ENCODE measurements at places on chromosomes 16 and 17. TPM values are rescaled to one million over a fixed set of nuclear protein-coding genes. Genes with fewer than 3 reads are reported as not detected.

DNA sequence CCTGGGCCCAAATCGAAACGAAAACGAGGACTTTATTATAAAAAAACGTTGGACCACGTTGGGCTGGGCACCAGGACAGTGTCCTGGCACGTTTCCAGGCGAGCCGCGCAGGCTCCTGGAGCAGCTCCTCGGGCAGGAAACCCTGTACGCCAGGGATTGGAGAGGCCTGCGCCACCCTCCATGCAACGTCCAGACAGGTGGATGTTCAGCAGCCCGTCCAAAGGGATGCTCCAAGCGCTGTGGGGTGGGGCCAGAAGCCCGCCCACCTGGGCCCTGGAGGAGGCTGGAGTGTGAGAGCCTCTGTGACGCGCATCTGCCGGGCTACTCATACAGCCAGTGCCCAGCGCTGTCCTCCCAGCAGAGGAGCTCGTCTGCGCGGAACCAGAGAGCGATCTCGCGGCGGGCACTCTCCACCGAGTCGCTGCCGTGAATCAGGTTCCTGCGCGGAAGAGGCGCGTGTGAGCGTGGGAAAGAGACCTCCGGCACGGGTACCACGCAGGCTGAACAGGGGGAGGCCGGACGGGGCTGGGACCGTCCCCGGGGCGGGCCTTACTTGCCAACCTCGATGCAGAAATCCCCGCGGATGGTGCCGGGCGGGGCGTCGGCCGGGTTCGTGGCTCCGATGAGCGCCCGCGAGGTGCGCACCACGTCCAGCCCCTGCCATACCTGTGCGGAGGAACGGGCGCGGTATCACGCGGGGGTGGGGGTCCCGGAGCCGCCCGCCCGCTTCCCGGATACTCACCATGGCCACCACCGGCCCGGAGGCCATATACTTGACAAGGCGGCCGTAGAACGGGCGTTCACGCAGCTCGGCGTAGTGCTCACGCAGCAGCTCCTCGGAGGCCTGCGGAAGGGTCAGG lies 785 bp downstream of the NME3 start:
- peaks cover 50% of the 10 kb centered on the region for H3K36me3 ChIP-seq
- H3K27ac ChIP-seq, result peak overlapping the region; percentile 89
- H3K4me3 ChIP-seq, result peak overlapping the region; percentile 77
- H3K4me1 ChIP-seq, result peaks cover 57% of the 10 kb centered on the region
- H3K27me3 ChIP-seq, result no peaks in the 10 kb centered on the region

GRCh38 chr16:79276501-79276900 lies 324.0 kb downstream of the MAF start:
- H3K36me3 ChIP-seq, result no peaks in the 10 kb centered on the region
- H3K27me3 ChIP-seq, result no peaks in the 10 kb centered on the region
- no peaks in the 10 kb centered on the region for H3K4me1 ChIP-seq
- H3K27ac ChIP-seq, result no peak overlapping the region
- H3K4me3 ChIP-seq, result no peak overlapping the region
- no peak for DNase-seq

- no peak overlapping the region for H3K4me3 ChIP-seq
- H3K36me3 ChIP-seq, result no peaks in the 10 kb centered on the region
- no peaks in the 10 kb centered on the region for H3K4me1 ChIP-seq
- no peak for DNase-seq
- H3K27me3 ChIP-seq, result no peaks in the 10 kb centered on the region
These were observed 696.0 kb downstream of the WWOX start for GRCh38 chr16:78795433-78795832.

- no peak overlapping the region for H3K4me3 ChIP-seq
- no peaks in the 10 kb centered on the region for H3K36me3 ChIP-seq
- no peak for DNase-seq
These were observed 162.4 kb downstream of the PPM1E start for GRCh38 chr17:58918072-58918471.

DNA sequence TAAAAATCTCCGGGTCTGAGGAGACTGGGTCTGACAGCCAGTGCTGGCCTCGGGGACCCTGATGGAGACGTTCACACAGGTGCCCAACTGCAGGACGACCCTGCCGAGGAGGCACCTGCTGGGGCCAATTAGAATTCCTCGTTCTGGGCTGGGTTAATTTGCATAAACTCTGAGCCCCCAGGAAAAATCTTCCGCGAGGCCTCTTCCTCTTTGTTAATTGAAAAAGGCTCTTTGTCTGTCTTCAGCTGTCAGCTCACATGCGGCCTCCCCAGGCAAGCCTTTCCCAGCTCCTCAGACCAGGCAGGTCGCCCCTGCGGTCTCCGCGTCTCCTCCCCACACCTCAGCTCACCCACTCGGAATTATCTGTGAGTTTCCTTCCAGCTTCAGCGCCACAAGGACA lies 400.2 kb downstream of the SEC14L1 start:
- no peak for DNase-seq
- H3K27me3 ChIP-seq, result no peaks in the 10 kb centered on the region
- H3K27ac ChIP-seq, result no peak overlapping the region
- H3K4me3 ChIP-seq, result no peak overlapping the region

GRCh38 chr16:56758432-56758831 lies 28.5 kb downstream of the NUP93 start:
- H3K36me3 ChIP-seq, result no peaks in the 10 kb centered on the region
- no peak for DNase-seq
- peaks cover 20% of the 10 kb centered on the region for H3K4me1 ChIP-seq
- peak overlapping the region; percentile 17 for H3K27ac ChIP-seq

DNA sequence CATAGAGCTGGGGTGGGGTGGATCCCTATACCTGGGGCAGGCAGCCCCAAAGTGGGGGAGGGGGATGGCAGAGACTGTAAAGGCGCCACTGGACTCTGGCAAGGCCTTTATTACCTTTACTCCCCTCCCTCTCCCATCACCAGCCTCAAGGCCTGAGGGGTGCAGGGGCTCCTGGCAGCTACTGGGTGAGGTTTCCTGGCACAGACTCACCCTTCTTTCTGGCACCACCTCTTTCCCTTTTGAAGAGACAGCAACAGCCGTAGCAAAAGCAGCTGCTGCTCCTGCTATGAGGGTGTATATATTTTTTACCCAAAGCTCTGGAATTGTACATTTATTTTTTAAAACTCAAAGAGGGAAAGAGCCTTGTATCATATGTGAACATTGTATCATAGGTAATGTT lies 17.6 kb downstream of the RAPGEFL1 start:
- no peaks in the 10 kb centered on the region for H3K27me3 ChIP-seq
- no peak overlapping the region for H3K4me3 ChIP-seq
- peaks cover 6% of the 10 kb centered on the region for H3K36me3 ChIP-seq
- DNase-seq, result no peak

- no peak for DNase-seq
- no peak overlapping the region for H3K4me3 ChIP-seq
- no peaks in the 10 kb centered on the region for H3K4me1 ChIP-seq
- no peaks in the 10 kb centered on the region for H3K27me3 ChIP-seq
- no peaks in the 10 kb centered on the region for H3K36me3 ChIP-seq
These were observed 276.0 kb upstream of the ZFHX3 start for GRCh38 chr16:73323880-73324279.

DNA sequence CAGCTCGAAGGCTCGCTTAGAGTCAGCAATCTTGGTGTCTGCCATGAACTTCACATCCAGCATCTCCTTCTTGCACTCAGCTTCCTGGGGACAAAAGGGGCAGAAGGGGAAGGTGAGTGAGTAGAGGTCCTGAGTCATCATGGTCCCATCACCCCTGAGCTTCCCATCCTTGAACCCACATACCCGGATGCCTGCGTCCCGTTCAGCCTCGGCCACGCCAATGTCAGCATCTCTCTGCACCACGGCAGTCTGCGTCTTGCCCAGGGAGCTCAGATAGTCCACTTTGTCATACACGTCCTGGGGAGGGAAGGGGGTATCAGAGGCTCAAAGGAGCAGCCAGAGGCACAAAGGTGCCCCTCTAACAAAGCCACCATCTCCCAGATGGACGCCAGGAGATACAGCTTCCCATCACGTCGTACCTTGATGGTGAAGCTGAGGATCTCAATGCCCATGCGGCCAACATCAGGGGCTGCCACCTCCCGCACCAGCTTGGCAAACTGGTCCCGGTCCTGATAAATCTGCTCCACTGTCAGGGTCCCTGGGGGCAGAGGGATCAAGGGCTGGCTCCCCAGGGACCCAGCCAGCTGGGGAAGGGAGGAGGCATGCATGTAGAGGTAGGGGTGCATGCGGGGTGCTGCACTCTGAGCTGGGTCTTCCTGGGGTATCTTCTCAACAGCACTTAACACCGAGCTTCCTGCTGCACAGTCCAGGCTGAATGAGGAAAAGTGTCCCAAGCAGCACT lies 15.2 kb downstream of the FLOT2 start:
- no peak overlapping the region for H3K4me3 ChIP-seq
- no peak overlapping the region for H3K27ac ChIP-seq
- peaks cover 93% of the 10 kb centered on the region for H3K36me3 ChIP-seq
- DNase-seq, result no peak
- no peaks in the 10 kb centered on the region for H3K27me3 ChIP-seq

DNA sequence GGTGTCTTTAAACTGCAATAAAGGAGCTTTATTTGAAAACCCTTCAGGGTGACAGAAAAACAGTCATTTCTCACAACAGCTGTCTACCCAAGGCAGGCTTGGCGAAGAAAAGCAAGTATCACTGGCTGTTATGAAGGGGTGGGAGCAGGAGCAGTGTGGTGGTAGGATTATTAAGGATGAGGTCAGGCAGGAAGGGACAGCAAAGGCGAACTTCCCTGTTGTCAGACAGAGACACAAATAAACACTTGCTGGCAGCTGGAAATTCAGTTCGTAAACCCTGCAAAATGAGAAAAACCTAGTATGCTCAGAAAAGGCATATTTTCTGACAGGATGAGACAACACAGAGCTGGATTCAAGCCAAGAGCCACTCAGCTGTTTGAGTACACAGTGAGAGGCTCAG lies 416.3 kb upstream of the CDH5 start:
- no peaks in the 10 kb centered on the region for H3K27me3 ChIP-seq
- no peaks in the 10 kb centered on the region for H3K4me1 ChIP-seq
- no peak overlapping the region for H3K27ac ChIP-seq
- DNase-seq, result no peak
- no peak overlapping the region for H3K4me3 ChIP-seq

GRCh38 chr17:7590743-7591142 lies 849 bp upstream of the SOX15 start:
- peaks cover 67% of the 10 kb centered on the region for H3K36me3 ChIP-seq
- DNase-seq, result no peak
- H3K27me3 ChIP-seq, result no peaks in the 10 kb centered on the region
- no peak overlapping the region for H3K27ac ChIP-seq

DNA sequence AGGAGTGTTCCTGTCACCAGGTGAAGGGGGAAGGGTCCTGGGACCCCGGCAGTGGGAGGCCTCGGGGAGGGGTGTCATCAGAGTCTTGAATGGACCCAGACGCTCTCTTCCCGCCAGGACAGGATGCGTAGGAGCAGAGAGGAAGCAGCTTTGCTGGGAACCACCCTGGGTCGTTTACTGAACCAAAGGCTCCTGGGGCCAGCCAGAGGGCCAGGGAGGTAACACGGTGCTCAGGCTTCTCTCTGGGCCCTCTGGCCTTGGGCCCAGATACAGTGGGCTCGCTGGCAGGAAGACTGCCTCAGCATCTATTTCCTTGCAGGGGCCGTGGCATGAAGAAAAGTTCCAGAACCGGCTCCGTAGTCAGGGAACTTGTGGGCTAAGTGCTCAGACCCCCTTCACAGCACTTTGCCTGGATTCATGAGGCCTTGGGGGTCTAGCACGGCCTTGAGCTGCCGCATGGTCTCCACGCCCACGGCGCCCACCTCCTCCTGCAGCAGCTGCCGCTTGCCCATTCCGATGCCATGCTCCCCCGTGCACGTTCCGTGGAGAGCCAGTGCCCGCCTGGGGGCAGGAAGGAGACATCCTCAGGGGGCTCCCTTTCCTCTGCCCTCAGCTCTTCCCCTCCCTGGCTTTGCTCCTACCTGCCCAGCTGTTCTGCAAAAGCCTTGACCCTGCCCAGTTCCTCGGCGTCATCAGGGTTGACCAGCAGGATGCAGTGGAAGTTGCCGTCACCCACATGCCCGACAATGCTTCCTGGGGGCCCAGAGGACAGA lies 4.4 kb downstream of the LDHD start:
- no peaks in the 10 kb centered on the region for H3K27me3 ChIP-seq
- peaks cover 13% of the 10 kb centered on the region for H3K36me3 ChIP-seq
- no peak for DNase-seq
- H3K4me3 ChIP-seq, result no peak overlapping the region

- no peak overlapping the region for H3K27ac ChIP-seq
- peaks cover 20% of the 10 kb centered on the region for H3K27me3 ChIP-seq
- DNase-seq, result no peak
- H3K4me3 ChIP-seq, result no peak overlapping the region
- no peaks in the 10 kb centered on the region for H3K36me3 ChIP-seq
These were observed 66.8 kb downstream of the C16orf78 start for GRCh38 chr16:49440156-49441065.

GRCh38 chr17:83008186-83008510 lies 71.3 kb upstream of the METRNL start:
- H3K27me3 ChIP-seq, result no peaks in the 10 kb centered on the region
- H3K4me3 ChIP-seq, result no peak overlapping the region
- DNase-seq, result peak; percentile 57
- peaks cover 3% of the 10 kb centered on the region for H3K4me1 ChIP-seq

DNA sequence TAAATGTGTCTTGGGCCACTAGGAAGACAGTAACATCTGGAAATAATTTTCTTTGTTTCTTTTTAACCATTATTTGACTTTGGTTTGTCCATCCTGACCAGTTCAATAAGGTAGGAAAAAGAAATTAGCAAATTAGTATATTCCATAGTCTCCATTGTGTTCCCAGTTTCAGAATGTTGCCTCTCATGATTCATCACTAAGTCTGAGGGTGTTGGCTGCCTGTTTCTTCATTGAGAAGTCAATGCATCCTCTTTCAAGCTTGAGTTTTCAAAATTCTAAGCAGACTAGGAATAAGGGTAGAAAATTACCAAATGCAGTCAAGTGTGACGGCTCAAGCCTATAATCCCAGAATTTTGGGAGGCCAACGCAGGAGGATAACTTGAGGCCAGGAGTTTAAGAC lies 41.9 kb downstream of the ZFHX3 start:
- H3K27me3 ChIP-seq, result no peaks in the 10 kb centered on the region
- H3K4me1 ChIP-seq, result peaks cover 9% of the 10 kb centered on the region
- no peak overlapping the region for H3K27ac ChIP-seq
- H3K36me3 ChIP-seq, result no peaks in the 10 kb centered on the region

- H3K27ac ChIP-seq, result no peak overlapping the region
- peaks cover 40% of the 10 kb centered on the region for H3K4me1 ChIP-seq
- DNase-seq, result no peak
- no peak overlapping the region for H3K4me3 ChIP-seq
- H3K36me3 ChIP-seq, result no peaks in the 10 kb centered on the region
These were observed 1.8 kb downstream of the HMOX2 start for GRCh38 chr16:4477966-4478365.

- H3K4me1 ChIP-seq, result no peaks in the 10 kb centered on the region
- H3K27me3 ChIP-seq, result no peaks in the 10 kb centered on the region
These were observed 415.0 kb upstream of the XYLT1 start for GRCh38 chr16:17885659-17886207.

- DNase-seq, result no peak
- no peaks in the 10 kb centered on the region for H3K27me3 ChIP-seq
- H3K4me3 ChIP-seq, result no peak overlapping the region
- H3K27ac ChIP-seq, result no peak overlapping the region
- no peaks in the 10 kb centered on the region for H3K36me3 ChIP-seq
These were observed 209.9 kb downstream of the PRKCB start for GRCh38 chr16:24045641-24046040.

The PRAC1 gene
- total RNA-seq, result not detected

The ABCC11 gene
- total RNA-seq, result not detected

The WDR81 gene
- 40.8 TPM for total RNA-seq

The SPAG9 gene
- total RNA-seq, result 99.9 TPM

The PIEZO1 gene
- 140 TPM for total RNA-seq

The AGRP gene
- not detected for total RNA-seq
